Glomerular endothelial cell (primary cell): ENCODE measurements at places on chromosomes 3 and 15.

DNA sequence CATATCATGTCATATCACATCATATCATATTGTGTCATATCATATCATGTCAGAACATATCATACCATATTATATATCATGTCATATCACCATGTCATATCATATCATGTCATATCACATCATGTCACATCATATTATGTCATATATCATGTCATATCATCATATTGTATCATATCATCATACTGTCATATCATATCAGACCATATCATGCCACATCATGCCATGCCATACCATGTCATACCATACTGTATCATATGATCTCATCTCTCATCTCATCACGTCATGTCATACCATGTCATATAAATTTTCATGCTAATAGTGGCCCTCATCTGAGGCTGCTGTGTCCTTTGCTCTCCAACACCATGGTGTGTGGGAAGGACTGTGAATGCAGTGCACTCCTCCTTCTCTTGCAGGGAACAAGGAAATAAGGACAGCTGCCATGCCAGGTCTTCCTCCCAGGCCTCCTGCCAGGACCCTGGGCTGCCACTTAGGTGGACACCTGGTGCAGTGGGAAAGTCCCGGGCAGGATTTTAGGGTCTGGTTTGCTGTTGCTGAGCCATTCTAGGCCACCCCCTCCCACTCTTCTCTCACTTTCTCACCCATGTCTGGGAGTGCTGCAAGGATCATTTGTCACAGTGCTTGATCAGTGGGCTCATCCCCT is 72.4 kb upstream of the TRPM1 start:
- DNase-seq = no peak

- DNase-seq = no peak
These were observed 85.9 kb downstream of the FAIM start for GRCh38 chr3:138694287-138695007.

GRCh38 chr3:119776304-119776703 is 5.6 kb upstream of the NR1I2 start:
- DNase-seq = no peak

DNA sequence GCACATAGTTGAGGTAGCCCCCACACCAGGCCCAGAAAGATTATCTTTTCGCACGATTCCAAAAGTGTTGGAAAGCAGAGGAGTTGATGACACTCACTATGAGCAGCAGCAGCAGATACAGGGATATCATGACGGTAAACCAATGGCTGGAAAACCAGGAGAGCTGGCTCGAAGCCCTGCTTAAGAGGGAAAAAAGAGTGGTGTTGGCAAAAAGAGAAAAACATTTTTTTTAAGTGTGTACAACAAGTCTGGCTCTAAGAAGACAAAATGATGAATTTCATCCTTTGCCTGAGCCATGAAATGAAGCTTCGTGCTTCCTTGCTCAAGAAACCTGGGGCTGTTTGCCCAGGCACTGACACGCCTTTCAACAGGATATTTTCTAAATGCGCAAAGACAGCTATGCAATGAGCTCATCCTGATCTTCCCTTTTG is 27.3 kb downstream of the PARP16 start:
- no peak for DNase-seq

DNA sequence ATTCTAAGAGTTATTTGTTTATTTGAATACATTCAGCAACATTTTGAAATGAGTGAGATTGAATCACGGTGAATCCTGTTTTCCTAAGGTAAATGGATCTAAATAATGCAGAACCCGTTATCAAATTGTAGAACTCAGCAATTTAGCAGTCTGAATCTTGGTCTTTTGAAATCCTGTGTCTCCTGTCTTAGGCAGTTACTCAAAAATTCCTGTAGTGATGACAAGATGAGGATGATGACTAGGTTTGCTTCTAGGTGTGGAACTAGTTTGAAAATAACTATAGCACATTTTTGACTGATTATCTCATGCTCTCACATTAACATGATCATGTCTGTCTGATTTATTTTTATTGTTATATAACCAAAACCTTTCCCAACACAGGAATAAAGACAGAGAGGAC is 115.0 kb downstream of the RAP2B start:
- DNase-seq = no peak
